ENCODE measurements at places on chromosomes 1 and 21.
A peak's percentile ranks its signal among the peaks of the same experiment; 100 is the strongest.

- no peak for DNase-seq
Measured at GRCh38 chr1:64282351-64282750, 78.9 kb downstream of the UBE2U start.

DNA sequence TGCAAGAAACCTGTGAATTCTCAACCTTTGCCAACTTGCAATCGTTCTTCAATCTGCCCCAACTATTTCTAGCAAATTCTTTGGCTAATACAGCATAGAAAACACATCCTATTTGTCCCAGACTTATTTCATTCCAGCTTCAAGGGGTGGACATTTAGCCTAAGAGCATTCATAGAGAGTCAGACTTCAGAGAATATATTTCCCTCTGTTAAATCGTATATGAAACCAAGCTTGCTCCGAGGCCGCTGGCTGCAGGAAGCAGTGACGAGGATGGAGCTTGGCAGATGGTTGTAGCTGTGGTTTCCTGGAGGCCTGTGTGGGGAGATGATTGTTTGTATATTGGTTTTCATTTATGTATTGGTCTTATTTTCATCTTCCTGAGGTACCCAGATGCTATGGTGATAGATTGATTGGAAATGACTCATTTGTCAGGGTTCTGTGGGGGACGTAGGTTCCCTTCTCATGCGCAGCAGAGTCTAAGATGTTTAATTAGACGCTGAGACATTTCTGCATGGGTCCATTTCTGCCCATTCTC lies 26.1 kb downstream of the MAN1C1 start:
- peak; percentile 31 for DNase-seq

DNA sequence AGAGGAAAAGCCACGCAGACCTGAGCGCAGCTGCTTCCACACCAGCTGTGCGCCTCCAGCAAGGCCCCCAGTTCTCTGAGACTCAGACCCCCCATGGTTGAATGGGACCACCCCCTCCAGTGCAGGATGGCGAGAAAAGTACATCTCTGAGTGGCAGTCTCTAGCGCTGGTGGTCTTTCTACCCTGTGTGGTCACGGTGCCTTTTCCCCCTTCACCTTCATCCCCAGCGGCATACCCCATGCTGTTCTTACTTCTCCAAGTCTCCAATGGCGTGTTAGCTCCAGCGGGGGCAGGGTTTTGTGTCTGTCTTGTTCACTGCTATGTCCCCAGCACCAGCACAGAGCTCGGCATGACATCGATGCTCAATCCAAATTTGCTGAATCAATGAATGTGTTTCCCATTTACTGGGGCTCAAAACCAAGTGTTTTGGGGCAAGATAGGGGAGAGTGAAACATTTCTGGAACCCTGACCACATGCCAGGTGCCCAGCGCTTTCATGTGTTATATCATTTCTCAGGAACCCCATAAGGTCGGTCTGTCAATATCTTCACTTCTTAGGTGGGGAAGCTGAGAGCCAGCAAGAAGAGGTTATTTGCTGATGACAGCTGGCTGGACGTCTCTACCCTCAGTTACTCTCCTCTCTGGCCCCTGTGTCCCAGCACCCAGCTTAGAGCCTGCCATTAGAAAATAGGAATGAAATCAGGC lies 959 bp upstream of the SDC3 start:
- no peak for DNase-seq

- DNase-seq, result no peak
Measured at GRCh38 chr1:85245891-85246290, 13.6 kb downstream of the C1orf52 start.

DNA sequence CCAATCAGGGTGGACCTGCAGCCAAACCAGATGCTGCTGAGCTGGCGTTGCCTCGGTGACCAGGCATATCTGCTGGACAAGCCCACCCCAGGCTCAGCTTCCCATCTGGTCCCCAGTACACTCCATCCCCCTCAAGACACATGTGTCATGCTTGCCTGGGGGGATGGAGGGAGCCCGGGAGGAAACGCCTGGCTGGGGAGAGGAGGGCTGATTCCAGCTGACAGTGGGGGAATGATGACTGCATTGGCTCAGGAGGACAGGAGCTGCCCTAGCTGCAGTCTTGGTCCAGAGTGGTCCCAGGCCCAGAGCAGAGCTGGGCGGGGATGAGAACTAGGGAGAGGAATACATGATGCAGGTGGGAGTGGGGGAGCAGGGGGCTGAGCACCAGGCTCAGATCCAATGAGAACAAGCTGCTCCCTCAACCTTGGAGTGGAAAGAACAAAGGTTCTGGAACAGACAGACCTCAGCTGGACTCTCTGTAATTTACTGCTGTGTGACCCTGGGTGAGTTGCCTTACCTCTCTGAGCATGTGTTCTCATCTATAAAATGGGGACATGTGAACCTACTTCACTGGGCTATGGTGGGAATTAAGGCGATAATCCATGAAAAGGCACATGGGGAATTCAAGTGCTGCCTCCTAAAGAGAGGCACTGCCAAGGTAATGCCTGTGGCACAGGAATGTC lies 23.1 kb upstream of the ECE1 start:
- peak; percentile 40 for DNase-seq

GRCh38 chr1:169141356-169141755 lies 34.9 kb downstream of the ATP1B1 start:
- no peak for DNase-seq

- DNase-seq, result peak; percentile 15
Measured at GRCh38 chr1:117612517-117613248, 6.8 kb downstream of the TENT5C start.

GRCh38 chr1:113768916-113769600 lies 9.8 kb upstream of the PHTF1 start:
- no peak for DNase-seq

GRCh38 chr1:231194843-231195516 lies 33.1 kb downstream of the TRIM67 start:
- no peak for DNase-seq

- peak; percentile 54 for DNase-seq
Measured at GRCh38 chr21:37636152-37636860, 269.7 kb downstream of the DYRK1A start.

DNA sequence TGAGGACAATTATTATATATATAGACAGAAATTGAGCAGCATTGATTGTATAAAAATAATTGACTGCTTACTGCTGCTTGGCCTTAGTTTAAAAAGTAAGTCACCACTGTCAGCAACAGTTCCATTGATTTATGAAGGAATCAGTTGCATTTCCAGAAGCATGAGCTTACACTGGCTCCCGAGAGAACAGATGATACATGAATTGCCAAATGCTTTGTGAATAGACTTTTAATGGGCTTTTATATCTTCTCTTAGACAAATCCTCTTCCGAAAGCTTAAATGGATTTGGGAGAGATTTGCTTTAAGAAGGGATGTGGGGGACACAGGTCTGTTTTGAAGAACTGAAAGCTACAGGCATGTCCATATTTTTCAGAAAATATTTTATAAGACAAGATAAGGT lies 7.5 kb downstream of the FHAD1 start:
- DNase-seq, result no peak

- DNase-seq, result no peak
Measured at GRCh38 chr1:41751804-41752513, 166.8 kb downstream of the HIVEP3 start.

DNA sequence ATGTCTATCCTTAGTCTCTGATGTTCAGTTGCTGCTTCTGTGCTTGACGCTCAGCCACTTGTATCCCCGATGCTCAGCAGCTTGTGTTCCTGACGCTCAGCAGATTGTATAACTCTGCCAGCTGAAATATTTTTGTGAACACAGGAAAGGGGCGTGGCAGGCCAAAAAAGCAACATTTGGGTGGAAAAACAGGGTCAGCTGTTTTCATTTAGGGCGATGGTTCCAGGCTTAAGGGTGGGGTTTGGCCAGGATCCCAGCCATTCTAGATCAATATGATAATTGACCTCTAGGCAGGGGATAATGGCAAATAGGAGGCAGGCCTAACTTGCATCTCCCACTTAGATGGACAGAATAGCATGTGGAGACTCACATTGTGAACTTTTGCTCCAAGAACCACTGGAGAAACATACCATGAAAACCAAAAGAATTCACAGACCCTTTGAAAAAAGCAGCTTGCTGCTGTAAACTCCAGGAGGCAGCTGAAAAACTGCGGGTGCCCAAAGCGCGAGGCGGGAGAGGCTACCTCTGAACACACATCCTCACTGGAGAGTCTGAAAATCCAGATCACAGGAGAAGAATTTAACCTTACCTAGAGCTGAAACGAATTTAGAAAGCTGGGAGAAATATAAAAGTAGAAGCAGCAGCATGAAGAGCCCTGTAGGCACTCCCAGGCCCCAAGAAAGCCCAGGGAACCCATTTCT lies 58.3 kb downstream of the ZNF648 start:
- DNase-seq, result no peak

- no peak for DNase-seq
Measured at GRCh38 chr1:162145280-162145965, 75.9 kb downstream of the NOS1AP start.

- peak; percentile 15 for DNase-seq
Measured at GRCh38 chr1:224922404-224923164, 6.9 kb upstream of the DNAH14 start.

DNA sequence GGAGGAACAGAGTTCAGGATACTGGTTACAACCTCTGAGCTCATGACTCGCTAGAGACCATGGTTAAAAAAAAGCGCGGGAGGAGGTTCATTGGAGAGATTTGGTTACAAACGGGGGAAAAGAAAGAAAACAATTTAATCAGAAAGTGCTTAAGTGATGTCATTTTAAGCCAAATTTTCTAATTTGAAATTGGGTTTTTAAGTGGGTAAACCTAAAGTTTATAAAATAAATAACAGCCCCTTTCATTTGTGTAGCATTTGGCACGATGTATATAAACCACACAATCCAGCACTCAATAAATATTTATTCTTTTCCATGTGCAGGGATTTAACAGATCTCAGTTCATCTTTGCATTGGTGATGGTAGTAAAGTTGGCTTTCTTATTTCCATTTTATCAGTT lies 7.0 kb upstream of the DPT start:
- no peak for DNase-seq

- DNase-seq, result no peak
Measured at GRCh38 chr1:110677526-110677925, 2.8 kb upstream of the KCNA3 start.

GRCh38 chr1:84259376-84259775 lies 42.1 kb upstream of the SAMD13 start:
- DNase-seq, result no peak

GRCh38 chr1:23177438-23178380 lies 9.1 kb upstream of the LUZP1 start:
- DNase-seq, result peak; percentile 55

DNA sequence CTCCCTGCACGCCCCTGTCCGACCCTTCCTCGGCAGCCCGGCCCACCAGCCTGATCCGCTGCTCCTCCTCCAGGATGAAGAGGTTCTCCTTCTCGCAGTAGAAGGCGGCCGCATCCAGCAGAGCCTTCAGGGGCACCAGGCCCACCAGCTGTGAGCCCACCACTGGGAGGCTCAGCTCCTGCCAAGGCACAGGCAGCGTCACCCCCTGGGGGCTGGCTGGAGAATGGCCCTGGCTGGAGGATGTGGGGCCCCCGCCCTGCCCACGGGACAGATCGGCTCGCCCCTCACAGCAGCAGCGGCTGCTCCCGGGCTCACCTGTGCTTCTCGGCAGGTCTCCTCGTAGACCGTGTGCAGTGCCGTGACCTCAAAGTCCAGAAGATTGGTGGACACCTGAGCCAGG lies 5.3 kb downstream of the FTCD start:
- no peak for DNase-seq

- no peak for DNase-seq
Measured at GRCh38 chr1:2312160-2312514, 79.2 kb downstream of the MORN1 start.

DNA sequence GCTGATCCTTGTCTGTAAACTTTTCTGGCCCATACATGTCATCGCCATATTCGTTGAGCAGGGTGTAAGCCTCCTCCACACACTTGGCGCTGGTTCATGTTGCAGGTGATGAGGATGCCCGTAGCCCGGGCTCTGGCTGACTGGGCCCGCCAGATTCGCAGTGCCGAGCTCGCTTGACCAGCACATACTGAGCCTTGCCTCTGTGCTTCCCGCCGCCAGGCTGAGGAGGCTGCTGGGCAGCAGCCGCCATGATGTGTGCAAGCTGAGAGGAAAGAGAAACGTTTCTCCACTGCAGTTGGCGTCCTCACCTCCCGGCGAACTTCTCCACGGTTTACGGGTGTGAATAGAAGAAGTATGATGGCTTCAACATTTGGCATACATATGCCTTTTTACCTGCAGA lies 89.2 kb downstream of the LTN1 start:
- no peak for DNase-seq

DNA sequence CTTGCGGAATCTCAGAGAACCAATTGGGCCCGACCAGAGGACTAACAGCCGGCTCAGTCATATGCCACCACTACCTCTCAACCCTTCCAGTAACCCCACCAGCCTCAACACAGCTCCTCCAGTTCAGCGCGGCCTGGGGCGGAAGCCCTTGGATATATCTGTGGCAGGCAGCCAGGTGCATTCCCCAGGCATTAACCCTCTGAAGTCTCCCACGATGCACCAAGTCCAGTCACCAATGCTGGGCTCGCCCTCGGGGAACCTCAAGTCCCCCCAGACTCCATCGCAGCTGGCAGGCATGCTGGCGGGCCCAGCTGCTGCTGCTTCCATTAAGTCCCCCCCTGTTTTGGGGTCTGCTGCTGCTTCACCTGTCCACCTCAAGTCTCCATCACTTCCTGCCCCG lies 49.8 kb downstream of the ACP6 start:
- no peak for DNase-seq

DNA sequence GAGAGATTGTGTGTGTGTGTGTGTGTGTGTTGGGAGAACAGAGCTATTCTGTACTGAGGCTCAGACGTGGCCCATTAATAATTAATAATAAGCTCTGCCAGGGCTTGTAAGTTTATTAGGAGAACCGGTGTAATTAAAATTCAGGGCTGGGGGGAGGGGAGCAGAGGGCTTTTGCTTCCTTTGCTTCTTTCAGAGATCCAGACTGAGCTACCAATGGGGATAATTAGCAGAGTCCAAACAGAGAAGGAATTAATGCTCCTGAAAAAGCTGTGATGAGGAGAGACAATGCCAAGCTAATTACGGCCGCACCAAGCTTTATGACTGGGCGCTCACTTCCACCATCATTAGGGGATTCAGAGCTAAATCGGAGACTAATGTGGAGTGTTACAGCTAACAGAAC lies 4.5 kb downstream of the SYT6 start:
- no peak for DNase-seq

DNA sequence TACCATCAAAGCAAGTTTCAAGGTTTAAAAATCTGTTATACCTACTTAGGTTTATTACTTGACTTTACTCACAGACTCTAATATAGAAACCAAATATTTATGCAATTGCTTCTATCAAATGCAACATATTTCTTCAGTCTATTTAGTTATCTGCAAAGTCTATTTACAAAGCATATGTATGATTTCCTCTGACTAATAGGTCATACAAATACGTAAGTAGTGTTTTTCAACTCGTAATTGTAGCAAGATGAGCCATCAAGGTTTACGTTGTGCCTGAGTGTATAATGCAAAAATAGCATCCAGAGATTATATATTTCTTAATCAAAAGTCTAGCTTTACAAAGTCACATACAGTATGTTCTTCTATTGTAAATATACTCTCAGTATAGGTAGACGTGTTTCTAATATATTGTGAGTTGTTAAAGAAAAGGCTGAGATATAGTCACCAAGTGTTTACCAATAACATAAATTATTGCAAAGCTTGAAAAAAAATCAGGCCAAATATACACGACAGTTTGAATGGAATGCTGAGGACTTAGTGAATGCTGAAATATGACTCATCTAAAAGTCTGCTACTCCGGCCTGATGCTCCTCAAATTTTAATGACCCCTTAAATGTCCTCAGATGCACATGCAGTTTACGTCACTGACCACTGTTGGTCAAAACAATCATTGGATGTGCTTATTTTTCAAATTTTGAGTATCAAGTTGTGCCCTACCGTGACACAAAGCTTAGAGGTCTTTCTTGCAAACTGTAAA lies 48.4 kb downstream of the ADAMTS5 start:
- DNase-seq, result no peak

GRCh38 chr1:114122941-114123618 lies 30.6 kb downstream of the SYT6 start:
- no peak for DNase-seq
